D721Med (cell line): ENCODE measurements at places on chromosomes 11 and 22.

DNA sequence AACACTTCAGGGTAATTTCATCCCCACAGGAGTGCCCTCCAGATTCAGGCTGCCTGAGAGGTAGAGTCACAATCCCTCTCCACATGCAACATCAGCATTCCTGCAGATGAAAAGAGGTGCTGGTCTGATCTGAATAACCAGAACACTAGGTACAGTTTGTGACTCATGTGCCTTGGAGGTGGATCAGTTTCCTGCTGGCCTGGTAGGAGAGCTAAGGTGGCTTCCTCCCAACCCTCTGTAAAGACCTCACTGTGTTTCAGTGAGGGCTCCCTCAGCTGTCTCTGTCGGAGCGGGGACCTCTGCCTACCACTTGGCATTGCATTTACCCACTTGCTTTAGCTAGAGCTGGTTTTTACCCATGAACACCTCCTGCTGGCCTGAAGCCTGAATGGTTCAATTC, 7.6 kb downstream of the OR9G1 start:
- DNase-seq: no peak

DNA sequence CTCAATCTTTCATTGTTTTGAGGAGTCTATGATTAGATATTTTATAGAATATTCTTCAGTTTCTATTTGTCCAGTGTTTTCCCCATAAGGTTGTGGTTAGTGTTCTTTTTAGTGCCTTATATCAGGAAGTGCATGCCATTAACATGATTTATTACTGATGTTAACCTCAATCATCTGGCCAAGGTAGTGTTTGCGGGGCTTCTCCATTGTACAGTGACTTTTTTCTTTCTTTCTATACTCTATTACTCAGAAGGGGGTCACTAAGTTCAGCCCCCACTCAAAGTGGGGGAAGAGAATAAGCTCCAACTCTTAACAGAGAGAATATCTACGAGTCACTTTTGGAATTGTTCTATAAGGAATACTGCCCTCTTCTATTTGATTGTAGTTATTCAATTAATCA, 415.8 kb downstream of the DYNC2H1 start:
- no peak for DNase-seq

GRCh38 chr11:58617976-58618557, 4.4 kb upstream of the CNTF start:
- no peak for DNase-seq

DNA sequence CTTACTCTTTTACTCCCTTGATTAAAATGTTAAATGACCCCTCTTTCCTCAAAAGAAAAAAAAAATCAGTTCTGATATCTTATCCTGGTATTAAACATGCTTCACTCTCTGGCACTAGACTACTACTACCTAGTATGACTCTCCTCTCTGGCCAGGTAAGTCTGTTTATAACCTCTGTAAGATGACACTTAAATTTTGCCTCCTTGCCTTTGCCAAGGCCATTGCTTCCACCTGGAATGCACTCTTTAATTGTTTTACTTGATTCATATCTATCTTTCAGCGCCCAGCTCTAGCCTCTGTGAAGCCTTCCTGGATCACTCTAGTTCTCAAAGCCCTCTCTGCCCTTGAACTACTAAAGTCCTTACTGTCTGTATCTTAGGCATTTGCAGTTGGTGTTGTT, 170.4 kb downstream of the ETS1 start:
- DNase-seq: no peak

- DNase-seq: no peak
Observed at GRCh38 chr11:96147906-96148486, 195.0 kb downstream of the MAML2 start.

- DNase-seq: no peak
Observed at GRCh38 chr11:129985823-129986222, 16.8 kb downstream of the PRDM10 start.

GRCh38 chr11:12963792-12964536, 45.2 kb upstream of the RASSF10 start:
- peak; percentile 68 for DNase-seq

DNA sequence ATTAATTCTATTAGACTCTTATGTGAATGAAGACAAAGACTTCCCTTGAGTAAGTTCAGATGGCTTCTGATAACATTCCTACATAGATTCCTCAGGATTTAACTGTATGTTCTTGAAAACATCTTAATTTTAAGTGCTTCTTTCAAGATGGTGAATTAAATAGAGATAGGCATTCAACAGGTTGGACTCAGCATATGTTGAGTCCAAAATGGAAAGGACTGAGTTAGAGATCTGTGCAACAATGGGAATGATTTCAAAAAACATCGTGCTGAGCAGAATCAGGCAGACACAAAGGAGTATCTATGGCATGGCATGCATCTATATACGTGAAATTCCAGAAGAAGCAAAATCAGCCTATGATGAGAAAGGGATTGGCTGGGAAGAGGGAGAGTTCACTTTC, 36.2 kb downstream of the ZNF195 start:
- DNase-seq: no peak

DNA sequence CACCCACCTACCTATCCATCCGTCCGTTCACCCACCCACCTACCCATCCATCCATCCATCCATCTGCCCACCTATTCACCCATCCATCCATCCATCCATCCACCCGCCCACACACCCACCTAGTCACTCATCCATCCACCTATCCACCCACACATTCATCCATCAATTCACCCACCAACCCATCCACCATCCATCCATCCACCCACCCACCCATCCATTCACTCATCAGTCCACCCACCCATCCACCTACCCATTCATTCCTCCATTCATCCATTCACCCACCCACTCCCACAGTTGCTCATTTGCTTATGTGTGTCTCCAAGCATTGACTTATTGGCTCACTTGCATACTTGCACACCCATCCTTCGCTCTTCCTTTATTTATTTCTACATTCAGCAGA, 50.1 kb downstream of the MYO7A start:
- no peak for DNase-seq

- no peak for DNase-seq
Observed at GRCh38 chr11:78514922-78515502, 59.7 kb downstream of the NARS2 start.

GRCh38 chr11:68575025-68575665, 109.2 kb upstream of the GAL start:
- DNase-seq: no peak

DNA sequence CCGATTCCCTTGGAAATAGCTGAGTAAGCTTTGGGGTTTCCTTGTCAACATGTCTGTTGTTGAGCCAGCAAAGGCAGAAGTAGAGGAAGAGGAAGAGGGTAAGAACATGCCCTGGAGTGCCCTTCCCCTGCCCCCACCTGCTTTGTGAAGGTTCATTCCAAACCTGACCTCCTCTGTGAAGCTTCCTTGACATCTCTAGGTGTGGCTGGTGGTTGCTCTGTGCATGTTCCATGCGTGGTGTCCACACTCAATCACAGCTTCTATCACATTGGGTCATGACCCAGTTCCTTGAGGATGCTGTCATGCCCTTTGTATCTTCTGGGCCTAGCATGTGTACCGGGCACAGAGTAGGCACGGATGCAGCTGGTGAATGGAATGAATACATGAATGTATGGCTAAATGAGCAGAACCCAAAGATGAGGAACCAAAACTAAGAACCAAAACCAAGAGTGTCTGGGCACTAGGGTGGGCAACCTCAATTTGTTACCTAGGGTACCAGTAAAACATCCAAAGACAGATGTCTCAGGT, 23.7 kb upstream of the FXYD6 start:
- no peak for DNase-seq

GRCh38 chr11:46050003-46050461, 71.2 kb downstream of the PHF21A start:
- no peak for DNase-seq

DNA sequence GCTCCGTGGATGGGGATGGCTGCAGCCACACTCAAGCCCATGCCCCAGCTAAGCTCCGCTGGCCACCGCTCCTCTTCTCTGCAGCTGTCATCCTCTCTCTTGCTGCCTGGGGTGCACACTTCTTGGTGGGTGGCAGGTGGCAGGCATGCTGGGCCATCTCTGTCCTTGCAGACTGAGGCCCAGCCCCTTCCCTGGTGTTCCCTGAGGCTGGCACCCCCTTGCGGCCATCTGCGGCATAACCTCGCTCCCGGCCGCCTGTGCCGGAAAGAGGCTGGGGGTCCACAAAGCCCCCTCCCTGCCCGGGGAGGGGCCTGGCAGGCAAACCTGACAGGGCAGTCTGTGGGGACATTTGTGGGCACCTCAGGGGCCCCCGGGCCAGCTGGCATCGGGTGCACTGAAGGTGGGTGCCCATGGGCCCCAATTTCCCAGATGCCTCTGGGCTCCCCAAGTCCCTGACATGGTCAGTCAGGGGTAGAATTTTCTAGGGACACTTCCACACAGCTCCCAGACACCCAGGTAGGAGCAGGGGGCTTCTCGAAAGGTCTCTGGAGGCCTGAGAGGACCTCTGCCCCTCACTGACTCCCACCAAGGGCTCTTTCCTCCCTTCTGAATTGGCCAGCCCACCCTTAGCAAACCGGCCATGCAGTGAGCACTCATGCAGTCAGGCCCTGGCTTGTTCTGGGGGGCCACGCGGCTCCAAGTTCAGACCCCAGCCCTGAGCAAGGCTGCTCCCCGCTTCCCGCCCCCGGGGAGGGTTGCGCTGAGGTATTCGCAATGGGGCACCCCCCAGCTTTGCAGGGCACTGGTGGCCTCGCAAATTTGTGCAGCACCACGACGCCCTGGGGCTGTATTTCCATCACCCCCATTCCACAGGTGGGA, 23.5 kb upstream of the TH start:
- no peak for DNase-seq

DNA sequence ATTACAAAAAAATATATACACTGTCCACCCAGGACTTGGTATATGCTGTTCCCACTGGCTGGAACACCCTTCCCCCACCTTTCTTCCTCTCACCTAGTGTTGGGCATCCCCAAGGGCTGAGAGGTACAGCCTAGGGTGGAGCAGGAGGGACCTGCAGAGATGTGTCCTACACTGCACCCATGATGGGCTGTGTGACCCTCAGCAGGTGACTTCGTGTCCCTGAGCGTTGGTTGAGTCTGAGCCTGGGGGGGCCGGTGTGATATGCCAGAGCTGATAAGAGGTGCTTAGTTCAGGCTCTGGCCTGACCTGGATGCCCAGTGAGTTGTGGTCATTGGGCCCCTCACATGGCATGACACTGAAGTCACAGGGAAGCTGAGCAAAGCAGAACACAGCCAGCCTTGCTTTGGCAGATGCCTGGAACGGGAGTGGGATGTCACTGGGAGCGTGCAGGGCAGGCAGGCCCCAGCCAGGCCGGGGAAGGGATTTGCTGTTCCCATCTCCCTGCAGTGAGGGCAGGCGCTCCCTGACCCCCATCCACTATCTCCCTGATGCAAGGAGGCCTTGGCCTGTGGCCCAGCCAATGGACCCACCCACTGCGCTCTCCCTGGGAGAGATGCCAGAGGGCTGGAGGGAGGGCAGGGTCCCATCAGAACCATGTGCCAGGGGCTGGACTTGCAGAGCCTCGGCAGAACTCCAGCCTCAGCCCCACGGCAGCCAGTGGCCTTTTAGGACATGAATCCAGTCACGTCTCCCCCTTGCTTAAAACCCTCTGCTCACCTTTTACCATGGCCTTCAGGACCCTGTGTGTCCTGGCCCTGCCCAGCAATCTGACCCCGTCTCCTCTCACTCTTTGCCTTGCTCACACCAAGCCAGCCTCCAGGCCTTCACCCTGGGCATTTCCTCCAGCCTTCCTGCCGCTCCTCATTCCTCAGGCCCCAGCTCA, 138.9 kb downstream of the MN1 start:
- DNase-seq: no peak

- no peak for DNase-seq
Observed at GRCh38 chr11:69411257-69411924, 70.1 kb upstream of the LINC01488 start.

DNA sequence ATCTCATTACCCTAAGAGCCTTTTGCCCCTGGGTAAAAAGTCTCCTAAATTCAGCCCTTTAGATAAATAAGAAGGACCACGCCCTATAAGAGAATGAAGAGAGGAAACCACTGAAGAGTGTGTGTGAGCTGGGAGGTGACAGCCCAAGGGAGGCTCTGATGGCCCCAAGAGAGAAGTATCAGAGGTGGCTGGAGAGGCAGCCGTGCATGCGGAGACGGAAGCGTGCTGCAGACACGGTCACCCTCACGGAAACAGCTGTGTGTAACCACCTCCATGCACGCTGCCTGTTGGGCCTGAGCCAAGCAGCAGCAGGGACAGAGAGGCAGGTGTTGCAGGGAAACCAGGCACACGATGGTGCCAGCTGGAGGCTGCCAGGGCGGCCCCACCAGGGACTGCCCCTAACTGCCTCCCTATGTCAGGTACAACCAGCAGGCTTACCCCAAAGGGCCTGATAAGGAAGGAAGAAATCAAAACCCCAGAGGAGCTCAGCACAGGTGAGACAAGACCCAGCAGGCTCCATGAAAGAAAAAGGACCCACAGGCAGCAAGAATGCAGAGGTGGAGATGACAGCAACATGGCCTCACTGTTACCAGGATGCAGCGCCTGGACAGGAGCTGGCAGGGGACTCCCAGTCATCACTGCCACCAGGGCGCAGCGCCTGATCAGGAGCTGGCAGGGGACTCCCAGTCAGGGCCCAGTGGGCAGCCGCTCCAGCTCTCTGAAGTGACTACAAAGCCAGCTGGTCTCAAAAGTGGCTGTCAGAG, 7.8 kb downstream of the LARGE2 start:
- peak; percentile 6 for DNase-seq

- DNase-seq: no peak
Observed at GRCh38 chr11:28315440-28315839, 207.3 kb downstream of the METTL15 start.

DNA sequence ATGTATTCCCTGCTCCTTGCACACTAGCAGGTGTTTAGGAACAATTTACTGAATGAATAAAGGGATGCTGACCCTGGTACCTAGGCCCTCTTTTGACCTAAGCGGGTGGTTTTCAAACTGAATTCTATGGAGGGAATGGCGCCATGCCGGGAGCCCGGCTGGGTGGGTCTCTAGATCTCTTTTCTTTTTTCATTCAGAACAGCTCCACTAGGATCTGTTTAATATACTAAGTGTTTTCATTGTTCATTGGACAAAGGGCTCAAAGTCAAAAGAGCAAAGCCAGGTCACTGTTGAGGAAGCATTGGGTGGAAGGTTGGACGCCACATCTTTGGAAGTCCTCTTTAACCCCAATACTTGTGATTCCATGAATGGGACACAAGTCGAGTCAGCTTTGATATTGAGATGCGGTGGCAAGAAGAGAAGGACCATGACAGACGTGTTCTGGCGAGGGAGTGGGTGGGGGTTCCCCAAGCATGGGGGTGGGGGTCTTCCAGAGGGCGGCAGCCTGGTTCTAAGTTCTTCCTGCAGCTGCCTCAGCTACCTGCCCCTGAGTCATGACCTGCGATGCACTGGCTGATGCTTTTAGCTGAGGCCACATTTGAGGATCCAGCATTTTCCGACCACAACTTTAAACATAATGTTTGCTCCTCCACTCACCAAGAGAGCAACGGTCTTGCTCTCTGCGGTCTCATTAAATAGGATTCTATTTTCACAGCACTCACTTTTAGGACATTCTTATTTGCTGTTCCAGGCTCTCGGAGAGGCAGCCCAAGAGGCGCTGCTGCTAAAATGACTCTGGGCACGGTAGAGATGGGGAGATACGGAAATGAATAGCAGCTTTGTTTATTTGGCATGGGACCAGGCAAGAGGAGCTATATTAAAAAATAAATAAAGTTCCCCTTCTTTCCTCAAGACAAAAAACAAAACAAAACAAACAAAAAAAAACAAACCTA, 100.6 kb downstream of the FBXO7 start:
- no peak for DNase-seq

GRCh38 chr11:57463671-57464538, 3.6 kb downstream of the RTN4RL2 start:
- DNase-seq: peak; percentile 99

GRCh38 chr11:102241026-102241425, 76.3 kb upstream of the BIRC3 start:
- DNase-seq: no peak
